Sigmoid colon (tissue), 7 donors: ENCODE measurements at places on chromosomes 5 and 9. TPM values are rescaled to one million over a fixed set of nuclear protein-coding genes. Genes with fewer than 3 reads are reported as not detected.

Gene UBE2D2
- polyA plus RNA-seq, result 113 TPM

Gene CCDC192
- polyA plus RNA-seq, result 2.4 TPM

Gene ANKRD18B
- polyA plus RNA-seq, result 0.60 TPM

Gene ACOT12
- not detected for polyA plus RNA-seq

Gene SLIT3
- polyA plus RNA-seq, result 4.0 TPM

Gene SMIM3
- polyA plus RNA-seq, result 46.0 TPM

Gene NR4A3
- polyA plus RNA-seq, result 1.1 TPM
